ENCODE measurements at places on chromosomes 6 and 20.

GRCh38 chr20:3930265-3931206 lies 41.3 kb downstream of the PANK2 start:
- peak overlapping the region; percentile 86 for H3K27ac ChIP-seq
- no peak for DNase-seq
- no peak overlapping the region for H3K4me3 ChIP-seq
- H3K4me1 ChIP-seq = peaks cover 15% of the 10 kb centered on the region
- H3K27me3 ChIP-seq = no peaks in the 10 kb centered on the region
- H3K36me3 ChIP-seq = peaks cover 8% of the 10 kb centered on the region

DNA sequence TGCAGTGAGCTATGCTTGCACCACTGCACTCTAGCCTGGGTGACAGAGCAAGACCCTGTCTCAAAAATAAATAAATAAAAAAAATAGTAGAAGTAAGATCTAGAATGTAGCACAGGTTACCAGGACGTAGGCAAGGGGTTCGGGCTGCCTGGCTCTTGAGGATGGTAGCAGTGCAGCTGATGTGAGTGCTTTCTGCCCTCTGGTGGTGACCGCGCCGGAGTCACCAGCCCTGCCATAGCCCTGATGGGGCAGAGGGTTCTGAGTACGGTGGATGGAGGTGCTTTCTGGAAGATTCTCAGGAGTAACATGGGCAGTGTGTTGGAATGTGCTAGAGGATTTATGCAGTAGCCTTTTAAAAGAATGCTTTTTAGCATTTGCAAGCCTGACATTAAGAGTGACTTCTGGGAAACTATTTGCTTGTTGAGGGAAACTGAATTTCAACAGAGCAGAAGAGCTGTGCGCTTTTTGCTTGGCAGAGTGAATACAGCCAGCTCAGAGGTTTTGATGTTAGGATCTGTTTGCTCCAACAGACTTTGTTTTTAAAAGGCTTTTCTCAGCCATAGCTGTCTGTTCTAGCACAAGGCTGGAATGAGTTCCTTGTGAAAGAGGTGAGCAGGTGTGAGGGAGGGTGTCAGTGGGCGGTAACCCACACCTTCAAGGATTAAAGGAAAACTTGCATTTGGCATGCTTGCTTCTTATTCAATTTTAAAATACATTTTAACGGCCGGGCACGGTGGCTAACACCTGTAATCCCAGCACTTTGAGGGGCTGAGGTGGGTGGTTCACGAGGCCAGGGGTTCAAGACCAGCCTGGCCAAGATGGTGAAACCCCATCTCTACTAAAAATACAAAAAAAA lies 65.9 kb downstream of the PTPN1 start:
- DNase-seq = peak; percentile 38
- H3K27ac ChIP-seq = no peak overlapping the region
- peaks cover 2% of the 10 kb centered on the region for H3K4me1 ChIP-seq
- no peak overlapping the region for H3K4me3 ChIP-seq

GRCh38 chr6:143842461-143842901 lies 657 bp upstream of the LTV1 start:
- H3K36me3 ChIP-seq = peaks cover 9% of the 10 kb centered on the region
- no peak for DNase-seq
- peaks cover 14% of the 10 kb centered on the region for H3K4me1 ChIP-seq

- no peaks in the 10 kb centered on the region for H3K27me3 ChIP-seq
- H3K27ac ChIP-seq = no peak overlapping the region
- no peaks in the 10 kb centered on the region for H3K36me3 ChIP-seq
- no peaks in the 10 kb centered on the region for H3K4me1 ChIP-seq
- DNase-seq = no peak
These were observed 18.6 kb upstream of the CDK19 start for GRCh38 chr6:110833831-110834230.

- peaks cover 38% of the 10 kb centered on the region for H3K27me3 ChIP-seq
- DNase-seq = peak; percentile 39
- no peaks in the 10 kb centered on the region for H3K36me3 ChIP-seq
- peak within 1 kb of the TSS; percentile 76 for H3K27ac ChIP-seq
- peak within 1 kb of the TSS; percentile 90 for H3K4me3 ChIP-seq
These were observed at the start of gene BMP7 for GRCh38 chr20:57266291-57267157. Gene BMP7 (minus strand): TSS chr20:57266641. CDS start chr20:57266122, 519 bp downstream.

DNA sequence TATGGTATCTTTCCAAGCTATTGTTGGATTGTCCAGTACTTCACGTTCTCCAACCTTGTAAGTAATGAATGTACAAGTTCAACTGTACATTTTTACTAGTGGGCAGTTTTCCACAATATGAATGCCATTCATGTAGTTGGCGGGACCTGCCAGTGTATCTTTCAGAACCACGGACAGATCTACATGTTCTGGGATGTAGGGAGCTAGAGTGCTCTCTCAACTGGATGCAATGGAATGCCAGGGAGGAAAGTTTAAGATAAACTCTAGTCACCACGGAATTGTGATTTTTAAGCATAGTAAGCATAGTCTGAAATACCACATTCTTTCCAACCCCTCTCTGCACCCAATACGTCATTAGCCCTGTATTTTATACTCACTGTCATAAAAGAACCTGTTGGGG lies 21.5 kb upstream of the HLA-C start:
- DNase-seq = peak; percentile 25
- no peak overlapping the region for H3K27ac ChIP-seq
- H3K4me1 ChIP-seq = no peaks in the 10 kb centered on the region
- peaks cover 29% of the 10 kb centered on the region for H3K27me3 ChIP-seq
- H3K36me3 ChIP-seq = no peaks in the 10 kb centered on the region

DNA sequence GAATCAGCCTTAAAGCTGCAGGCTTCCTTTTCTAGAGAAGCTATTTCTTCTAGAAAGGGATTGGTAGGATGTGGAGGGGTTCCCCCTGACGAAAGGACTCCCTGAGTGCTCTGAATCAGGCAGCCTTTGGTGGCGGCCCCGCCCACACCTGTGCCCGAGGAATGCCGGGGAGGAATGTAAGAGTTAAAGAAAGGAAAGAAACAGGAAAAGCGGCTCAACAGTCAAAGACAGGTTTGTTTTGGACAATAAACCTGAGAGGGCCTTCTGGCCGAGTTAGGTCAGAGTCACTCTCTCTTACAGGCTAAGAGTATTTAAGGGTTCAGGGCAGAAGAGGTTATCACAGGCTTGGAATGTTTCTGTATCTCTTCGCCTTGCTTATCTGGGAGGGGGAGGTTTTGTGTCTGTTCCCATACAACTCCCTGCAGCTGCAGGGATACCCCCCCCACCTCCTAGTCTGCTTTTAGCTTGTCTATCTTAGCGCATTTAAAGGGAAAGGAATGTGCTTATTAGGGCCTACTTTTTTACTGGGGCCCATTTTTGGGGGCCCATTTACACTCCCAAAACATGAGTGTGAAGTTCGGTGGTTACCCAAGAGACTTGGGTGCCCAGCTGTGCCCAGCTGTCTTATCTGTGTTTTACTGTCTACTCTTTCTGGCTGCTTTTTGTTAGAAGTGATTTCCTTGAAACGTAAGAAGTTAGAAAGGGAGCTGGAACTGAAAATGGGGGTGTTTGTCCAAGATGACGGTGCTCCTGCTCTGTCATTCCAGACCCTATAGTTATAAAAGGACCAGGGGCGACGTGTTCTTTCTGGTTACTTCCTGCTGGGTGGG lies 32.8 kb downstream of the DYNLT1 start:
- peaks cover 31% of the 10 kb centered on the region for H3K4me1 ChIP-seq
- peak overlapping the region; percentile 91 for H3K27ac ChIP-seq
- DNase-seq = peak; percentile 25
- peak overlapping the region; percentile 35 for H3K4me3 ChIP-seq

DNA sequence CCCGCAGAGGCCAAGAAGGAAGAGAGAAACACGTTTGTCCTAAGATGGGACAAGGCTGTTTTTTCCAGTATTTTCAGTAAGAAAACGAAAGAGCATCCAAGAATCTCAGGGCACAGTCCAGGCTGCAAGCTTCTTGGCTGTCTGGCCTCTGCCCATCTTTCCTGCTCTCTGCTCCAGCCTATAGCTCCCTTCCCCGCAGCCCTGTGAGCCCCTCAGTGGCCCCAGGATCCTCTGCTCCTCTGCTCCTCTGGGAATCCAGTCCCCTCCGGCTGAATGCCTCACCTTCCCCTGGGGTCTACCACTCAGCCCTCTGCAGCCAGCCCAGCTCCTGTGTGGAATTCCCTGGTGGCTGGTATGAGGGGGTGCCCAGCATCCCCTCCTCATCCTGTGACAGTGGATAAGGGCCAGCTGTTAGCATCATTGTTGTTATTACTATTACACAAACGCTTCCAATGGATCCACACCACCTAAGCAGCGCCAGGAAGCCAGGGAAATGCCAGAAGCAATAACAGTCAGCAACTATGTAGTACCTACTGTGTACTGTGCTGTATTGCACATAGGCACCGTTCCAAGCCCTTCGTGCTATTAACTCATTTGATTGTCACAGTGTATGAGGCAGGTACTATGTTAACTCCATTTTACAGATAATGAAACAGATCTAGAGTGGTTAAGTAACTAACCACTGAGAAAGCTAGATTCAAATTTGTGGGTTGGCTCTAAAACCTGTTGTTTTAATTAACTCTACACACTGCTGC lies 60.3 kb upstream of the PTPN1 start:
- no peak overlapping the region for H3K27ac ChIP-seq
- H3K27me3 ChIP-seq = peaks cover 47% of the 10 kb centered on the region
- H3K4me3 ChIP-seq = no peak overlapping the region

DNA sequence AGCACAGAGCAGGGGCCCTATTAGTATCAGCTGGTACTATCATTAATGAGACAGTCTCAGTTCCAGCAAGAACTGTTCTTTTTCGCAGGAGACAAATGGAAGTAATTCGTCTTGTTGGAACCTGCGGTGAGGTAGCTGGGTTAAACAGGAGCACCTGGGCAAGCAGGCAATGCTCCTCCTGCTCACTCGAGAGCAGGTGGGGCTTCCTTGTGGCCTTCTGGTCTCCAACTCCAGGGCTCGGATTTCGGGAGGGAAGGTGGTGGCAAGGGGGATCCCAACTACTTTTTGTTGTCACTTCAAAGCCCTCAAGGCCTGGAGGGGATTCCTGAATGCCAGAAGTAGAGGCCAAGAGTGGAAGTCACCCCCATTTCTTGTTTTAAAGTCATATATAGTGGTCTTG lies 1.3 kb upstream of the SPEF1 start:
- peaks cover 4% of the 10 kb centered on the region for H3K36me3 ChIP-seq
- DNase-seq = no peak
- no peak overlapping the region for H3K4me3 ChIP-seq
- H3K27me3 ChIP-seq = peaks cover 13% of the 10 kb centered on the region

DNA sequence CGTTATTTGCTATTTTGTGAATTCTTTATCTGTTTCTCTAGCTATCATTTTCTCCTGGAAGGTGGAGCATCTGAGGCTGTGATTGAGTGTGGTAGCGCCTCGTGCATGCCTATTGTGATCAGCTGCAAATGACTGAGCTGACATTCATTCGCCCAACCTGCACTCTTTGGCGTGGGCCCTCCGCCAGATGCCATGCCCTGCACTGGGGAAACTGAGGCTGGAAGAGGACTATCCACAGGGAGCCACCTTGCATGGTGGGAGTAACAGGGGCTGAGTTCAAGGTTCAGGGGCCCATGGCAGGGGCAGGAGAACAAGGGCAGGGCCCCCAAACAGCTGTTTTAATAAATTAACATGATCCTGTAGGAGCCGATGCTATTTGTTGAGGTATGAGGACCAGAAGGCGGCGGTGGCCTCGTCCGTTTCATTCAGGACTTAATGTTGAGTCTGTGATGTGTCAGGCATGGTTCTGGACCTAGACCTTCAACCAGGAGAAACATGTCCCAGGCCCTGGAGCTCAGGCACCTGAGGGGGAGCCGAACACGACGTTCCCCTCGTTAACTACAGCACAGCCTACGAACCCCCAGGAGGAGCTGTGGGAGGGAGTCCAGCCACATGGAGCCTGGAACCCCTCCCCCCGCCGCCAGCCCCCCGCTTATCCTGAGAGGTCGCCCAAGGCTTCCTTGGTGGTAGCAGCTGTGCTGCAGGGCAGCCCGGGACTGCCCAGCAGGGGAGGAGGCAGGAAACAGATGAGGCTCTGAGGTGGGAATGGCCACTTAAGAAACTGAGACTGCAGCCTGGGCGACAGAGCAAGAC lies 242.9 kb downstream of the CDH4 start:
- H3K27ac ChIP-seq = no peak overlapping the region
- peaks cover 5% of the 10 kb centered on the region for H3K4me1 ChIP-seq
- no peak for DNase-seq
- H3K4me3 ChIP-seq = no peak overlapping the region
- H3K36me3 ChIP-seq = no peaks in the 10 kb centered on the region

- H3K4me1 ChIP-seq = no peaks in the 10 kb centered on the region
- no peaks in the 10 kb centered on the region for H3K27me3 ChIP-seq
- H3K36me3 ChIP-seq = no peaks in the 10 kb centered on the region
- H3K4me3 ChIP-seq = no peak overlapping the region
- DNase-seq = peak; percentile 32
These were observed 206.0 kb downstream of the CDC5L start for GRCh38 chr6:44593539-44593944.

GRCh38 chr6:166343150-166343487 lies 774 bp upstream of the SFT2D1 start:
- peaks cover 15% of the 10 kb centered on the region for H3K27me3 ChIP-seq
- no peaks in the 10 kb centered on the region for H3K36me3 ChIP-seq
- peak overlapping the region; percentile 97 for H3K4me3 ChIP-seq
- DNase-seq = no peak

DNA sequence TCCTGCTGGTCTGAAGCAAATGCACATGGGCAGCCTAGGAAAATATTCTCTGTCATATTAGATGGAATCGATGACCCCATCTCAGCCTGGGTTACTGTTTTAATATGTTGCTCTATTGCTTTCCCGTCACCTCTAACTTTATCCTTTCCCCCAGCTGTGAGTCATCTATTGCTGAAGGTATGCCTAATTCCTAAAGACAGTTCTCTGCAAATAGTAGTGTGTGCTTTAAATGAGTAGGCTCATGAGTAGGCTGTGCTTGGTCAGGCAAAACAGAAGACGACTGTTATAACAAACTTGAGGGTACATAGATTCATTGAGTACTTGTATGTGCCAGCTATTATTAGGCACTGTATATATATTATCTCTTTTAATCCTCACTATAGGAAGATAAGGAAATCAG lies 47.2 kb downstream of the CTNNBL1 start:
- H3K4me3 ChIP-seq = no peak overlapping the region
- no peaks in the 10 kb centered on the region for H3K27me3 ChIP-seq
- peaks cover 21% of the 10 kb centered on the region for H3K36me3 ChIP-seq
- peaks cover 9% of the 10 kb centered on the region for H3K4me1 ChIP-seq
- no peak overlapping the region for H3K27ac ChIP-seq
- no peak for DNase-seq

DNA sequence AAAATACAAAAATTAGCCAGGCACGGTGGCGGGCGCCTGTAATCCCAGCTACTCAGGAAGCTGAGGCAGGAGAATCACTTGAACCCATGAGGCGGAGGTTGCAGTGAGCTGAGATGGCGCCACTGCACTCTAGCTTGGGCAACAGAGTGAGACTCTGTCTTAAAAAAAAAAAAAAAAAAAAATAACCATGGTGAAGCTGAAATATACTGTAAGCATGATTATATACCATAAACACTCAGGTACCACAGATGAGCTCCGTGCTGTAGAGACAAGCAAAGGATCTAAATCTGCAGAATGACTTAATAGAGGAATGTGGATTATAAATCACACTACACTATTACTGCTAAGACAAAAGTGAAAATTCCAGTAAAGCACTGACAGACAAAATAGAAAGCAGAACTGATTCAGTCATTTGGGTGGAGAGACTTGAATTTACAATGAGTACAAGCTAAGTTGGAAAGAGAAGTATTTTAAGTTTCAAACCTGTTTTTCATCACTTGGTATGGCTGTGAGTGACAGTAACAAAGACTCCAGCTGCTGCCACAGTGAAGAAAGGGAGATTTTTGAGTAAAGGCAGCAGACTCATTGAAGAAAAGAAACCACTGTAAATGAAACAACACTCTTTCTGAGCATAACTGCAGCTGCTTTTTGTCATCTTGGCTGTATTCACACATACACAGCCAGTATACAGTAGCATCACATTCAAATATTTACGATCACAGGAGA lies 322.1 kb downstream of the RNGTT start:
- DNase-seq = no peak
- H3K36me3 ChIP-seq = no peaks in the 10 kb centered on the region
- H3K4me3 ChIP-seq = no peak overlapping the region
- no peak overlapping the region for H3K27ac ChIP-seq
